ENCODE measurements at places on chromosomes 3 and 15. TPM values are rescaled to one million over a fixed set of nuclear protein-coding genes. Genes with fewer than 3 reads are reported as not detected.

GRCh38 chr3:114418107-114418506 lies 124.3 kb downstream of the TIGIT start:
- DNase-seq, result no peak

- no peak for DNase-seq
These were observed 56.2 kb downstream of the ABHD2 start for GRCh38 chr15:89144491-89144890.

GRCh38 chr3:193556841-193557240 lies 2.1 kb upstream of the ATP13A4 start:
- no peak for DNase-seq

DNA sequence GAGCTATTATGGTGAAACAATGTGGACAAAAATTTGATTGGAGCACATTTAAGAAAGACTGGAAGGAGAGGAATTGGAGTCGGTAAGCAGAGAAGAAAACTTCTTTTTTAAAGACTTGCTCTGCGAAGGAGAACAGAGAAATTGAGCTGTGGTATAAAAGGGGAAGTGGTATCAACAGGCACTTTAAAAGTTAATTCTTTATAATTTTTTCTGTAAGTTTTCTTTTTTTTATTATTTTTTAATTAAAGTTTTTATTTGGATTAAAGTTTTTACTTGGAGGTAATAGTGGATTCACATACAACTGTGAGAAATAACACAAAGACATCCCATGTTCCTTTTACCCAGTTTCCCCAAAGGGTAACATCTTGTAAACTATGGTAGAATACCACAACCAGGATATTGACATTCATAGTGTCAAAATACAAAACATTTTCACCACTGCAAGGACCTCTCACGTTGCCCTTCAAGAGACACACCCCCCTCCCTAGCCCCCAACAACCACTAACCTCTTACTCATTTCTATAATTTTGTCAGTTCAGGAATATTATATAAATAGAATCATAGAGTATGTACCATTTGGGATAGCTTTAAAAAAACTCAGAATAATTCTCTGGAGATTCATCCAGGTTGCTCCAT lies 33.8 kb upstream of the XIRP1 start:
- no peak for DNase-seq

- no peak for DNase-seq
These were observed 22.0 kb downstream of the TMEM158 start for GRCh38 chr3:45204136-45204535.

- no peak for DNase-seq
These were observed 386.9 kb upstream of the CNTN3 start for GRCh38 chr3:75001330-75001729.

- DNase-seq, result no peak
These were observed 25.3 kb downstream of the LRIG1 start for GRCh38 chr3:66475386-66476020.

DNA sequence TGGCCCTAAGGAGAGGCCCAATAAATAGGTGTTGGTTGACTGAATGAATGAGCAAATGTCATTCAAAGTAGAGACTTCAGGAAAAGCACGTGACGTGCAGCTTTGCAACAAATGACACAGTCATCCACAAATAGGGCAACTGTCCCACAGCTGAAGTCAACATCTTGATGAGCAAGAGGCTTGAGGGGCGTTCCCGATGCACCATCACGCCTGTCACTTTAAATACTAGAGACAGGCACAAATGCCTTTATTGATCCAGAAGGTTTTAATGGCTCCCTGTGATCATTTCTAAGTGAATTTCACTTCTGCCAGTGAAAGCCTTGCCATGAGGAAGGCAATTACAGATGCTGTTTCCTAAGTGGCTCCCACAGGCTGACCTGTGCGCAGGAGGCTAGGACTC lies 43.6 kb downstream of the ABTB1 start:
- DNase-seq, result no peak

GRCh38 chr3:72018343-72018984 lies 233.5 kb upstream of the PROK2 start:
- no peak for DNase-seq

GRCh38 chr3:138389841-138390581 lies 41.6 kb downstream of the MRAS start:
- no peak for DNase-seq

DNA sequence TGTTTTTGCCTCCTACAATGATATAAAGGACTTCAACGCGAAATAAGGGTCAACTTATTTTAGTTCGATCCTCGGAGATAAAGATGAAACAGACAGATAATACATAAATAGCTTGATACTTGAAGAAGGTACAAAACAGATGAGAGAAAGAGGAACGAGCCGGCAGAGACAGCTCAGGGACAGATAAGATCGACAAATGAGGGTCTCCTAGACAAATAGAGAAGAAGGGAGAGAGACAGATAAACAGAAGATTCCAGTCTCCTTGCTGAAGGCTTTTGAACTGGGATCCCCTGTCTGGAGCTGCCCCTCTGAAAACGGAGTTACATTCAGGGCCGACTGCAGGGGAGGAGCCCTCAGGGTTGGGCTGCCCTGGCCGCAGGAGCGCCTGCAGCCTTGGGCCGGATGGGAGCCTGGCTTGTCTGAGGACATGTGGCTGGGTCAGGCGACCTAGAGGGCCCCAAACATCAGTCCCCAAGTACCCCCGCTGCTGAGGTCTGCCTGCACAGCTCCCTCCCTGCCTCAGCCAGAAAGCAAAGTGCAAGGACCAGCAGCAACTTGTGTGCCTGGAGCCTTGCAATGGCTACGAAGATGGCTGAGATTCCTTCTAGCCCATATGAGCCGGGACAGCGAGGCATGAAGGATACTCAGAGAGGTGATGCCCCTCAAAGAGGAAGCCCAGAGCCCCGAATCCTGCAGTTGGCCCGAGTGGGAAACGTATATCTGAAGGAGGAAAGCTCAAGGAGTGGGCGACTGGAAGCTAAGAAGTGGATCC lies 926 bp upstream of the SKOR1 start:
- DNase-seq, result peak; percentile 57

GRCh38 chr3:68997887-68998286 lies 15.6 kb downstream of the EOGT start:
- DNase-seq, result no peak

- DNase-seq, result no peak
These were observed 4.8 kb upstream of the CDAN1 start for GRCh38 chr15:42741710-42742109.

RHOV gene
- not detected for total RNA-seq

GPR149 gene
- not detected for total RNA-seq

GPX1 gene
- 73.6 TPM for total RNA-seq

NR2E3 gene
- total RNA-seq, result not detected

NOX5 gene
- 0.05 TPM for total RNA-seq

SIAH2 gene
- 16.9 TPM for total RNA-seq

GOLGA6L22 gene
- total RNA-seq, result not detected

SLC9C1 gene
- total RNA-seq, result not detected

EBLN2 gene
- total RNA-seq, result 8.9 TPM

SCAANT1 gene
- not detected for total RNA-seq
